ENCODE measurements at places on chromosomes 1 and 21.
A peak's percentile ranks its signal among the peaks of the same experiment; 100 is the strongest.

- DNase-seq = peak; percentile 7
Observed at GRCh38 chr1:154881820-154882535, 11.9 kb upstream of the KCNN3 start.

DNA sequence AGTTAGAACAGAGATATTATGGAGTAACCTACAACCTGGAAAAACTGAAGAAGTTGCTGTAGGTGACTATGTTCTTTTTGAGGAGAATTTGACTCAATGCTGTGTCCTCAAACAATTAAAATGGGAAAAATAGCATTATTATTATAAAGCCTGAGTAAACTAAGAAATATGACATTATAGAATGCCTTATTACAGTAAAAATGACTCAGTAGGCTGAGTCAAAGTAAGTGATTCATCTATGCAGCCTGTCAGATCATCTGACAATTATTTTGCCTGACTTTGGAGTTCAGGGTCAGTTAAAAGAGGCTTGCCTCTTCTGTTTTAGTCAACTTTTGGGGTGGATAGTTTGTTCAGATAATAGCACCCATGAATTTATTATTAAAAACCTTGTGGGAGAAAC lies 150.8 kb upstream of the PTGFR start:
- peak; percentile 51 for DNase-seq

GRCh38 chr1:46364612-46365011 lies 24.0 kb downstream of the NSUN4 start:
- DNase-seq = no peak

- no peak for DNase-seq
Observed at GRCh38 chr1:168654198-168654915, 74.6 kb downstream of the DPT start.

DNA sequence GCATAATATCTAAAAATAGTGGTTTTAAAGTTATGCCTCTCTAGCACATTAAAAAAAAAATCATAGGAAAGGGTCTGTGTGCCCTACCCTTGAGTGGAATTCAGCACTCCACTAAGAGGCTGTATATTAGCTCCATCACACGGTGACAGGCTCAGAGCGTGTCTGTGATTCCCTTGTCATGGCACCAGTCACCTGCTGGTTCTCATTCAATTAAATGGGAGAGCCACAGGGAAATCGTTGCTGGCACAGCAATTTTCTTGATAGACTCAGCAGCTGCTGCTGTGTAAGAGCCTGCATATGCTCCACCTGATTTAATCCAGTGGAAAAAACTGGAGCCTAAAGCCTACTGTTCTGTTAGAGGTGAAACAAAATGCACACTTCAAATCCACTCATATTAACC lies 9.5 kb downstream of the ATP6V1G3 start:
- DNase-seq = no peak

DNA sequence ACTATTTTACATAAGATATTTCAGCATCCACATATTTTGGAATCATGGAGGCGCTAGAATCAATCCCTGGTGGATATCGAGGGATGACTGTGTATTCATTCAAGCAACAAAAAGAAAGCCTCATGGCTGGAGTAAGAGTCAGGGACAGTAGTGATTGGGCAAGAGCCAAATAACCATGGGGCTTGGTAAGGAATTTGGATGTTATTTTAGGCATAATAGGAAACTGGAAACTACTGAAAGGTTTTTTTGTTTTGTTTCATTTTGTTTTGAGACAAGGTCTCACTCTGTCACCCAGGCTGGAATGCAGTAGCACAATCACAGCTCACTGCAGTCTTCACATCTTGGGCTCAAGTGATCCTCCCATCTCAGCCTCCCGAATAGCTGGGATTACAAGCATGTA lies 33.8 kb upstream of the EYA3 start:
- no peak for DNase-seq

DNA sequence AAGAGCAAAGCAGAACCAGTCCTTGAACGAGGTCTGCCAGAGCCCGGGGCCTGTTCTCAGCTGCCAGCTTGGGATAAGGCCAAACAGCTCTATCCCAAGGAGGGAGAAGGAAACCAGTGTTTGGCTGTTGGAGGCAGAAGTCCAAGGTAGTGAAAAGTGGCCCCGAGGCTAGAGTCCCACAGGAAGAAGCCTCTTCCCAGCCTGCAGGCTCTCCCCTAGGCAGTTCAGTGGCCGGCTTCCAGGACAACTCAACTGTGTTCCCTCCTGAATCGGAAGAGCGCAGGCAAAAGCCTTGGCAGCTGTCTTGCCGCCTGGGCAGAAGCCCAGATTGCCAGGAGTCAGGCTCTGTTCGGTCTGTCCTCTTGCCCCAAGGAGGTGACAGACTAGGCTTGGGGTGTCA lies 19.3 kb downstream of the QSOX1 start:
- DNase-seq = no peak

GRCh38 chr1:207342332-207342731 lies 20.9 kb downstream of the CD55 start:
- no peak for DNase-seq

DNA sequence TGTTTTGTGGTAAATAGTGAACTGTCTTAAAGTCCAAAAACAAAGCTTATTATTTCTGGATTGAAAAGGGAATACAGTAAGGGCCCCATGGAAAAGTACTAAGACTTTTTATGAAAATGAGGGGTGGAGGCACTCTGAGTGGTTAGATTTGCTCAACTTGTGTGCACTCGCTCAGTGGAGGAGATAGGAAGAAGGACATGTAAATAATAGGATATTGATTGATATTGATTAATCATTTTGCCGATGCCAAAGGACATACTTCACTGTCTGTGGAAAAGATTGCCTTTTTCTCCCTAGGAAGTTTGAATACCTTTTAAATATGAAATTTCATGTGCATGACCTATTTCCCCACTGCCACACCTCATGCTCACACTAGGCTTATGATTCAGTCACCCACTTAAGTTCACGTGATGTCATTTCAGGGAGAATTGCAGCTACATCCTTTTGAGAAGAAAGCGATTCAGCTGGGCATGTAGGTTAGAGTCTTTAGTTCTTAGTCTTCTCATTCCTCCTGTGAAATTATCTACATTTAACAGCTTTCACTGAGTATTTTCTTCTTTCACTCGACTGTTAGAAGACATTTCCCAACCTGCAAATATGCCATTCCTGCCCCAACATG lies 5.0 kb downstream of the MTR start:
- peak; percentile 11 for DNase-seq

DNA sequence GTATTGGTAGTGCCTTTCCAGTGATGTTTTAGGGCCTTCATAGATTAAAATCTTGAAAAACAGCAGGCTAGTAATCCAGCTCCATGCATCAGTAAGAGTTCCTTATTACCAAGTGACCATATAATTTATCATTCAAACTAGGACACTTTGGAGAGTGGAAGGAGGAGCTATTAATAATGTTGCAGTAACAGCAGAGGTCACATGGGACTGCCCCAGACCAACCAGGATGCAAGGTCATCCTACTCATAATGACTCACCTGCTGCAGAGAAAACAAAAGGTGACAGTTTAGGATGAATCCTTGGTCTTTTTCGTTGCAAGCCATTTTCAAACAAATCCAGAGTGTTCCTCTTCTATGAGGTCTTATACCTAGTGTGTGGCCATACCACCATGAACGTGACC lies 187.4 kb downstream of the NUF2 start:
- DNase-seq = no peak

GRCh38 chr1:45583264-45583665 lies 576 bp upstream of the NASP start:
- DNase-seq = peak; percentile 96

DNA sequence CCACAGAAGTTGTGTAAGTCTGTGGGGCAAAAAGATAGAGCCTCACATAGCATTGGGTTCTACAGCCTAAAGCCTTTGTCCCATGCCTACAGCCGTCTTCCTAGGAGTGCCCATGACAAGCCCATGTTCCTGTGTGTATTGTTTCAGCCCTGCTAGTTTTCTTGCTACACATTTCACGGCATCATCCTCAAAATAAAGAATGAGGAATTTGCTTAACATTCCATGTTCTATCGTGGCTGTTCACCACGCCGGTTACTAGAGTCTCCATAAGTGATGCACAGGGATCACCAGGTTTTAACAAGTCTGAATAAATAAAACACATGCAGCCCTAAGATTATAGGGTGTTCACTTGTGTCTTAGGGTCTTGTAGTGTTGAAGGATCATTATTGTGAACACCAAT lies 87.4 kb upstream of the NGF start:
- no peak for DNase-seq

GRCh38 chr1:201783572-201783971 lies 45.4 kb upstream of the IPO9 start:
- DNase-seq = no peak

GRCh38 chr1:215018555-215018954 lies 64.0 kb upstream of the KCNK2 start:
- no peak for DNase-seq

GRCh38 chr1:163298365-163298764 lies 23.4 kb upstream of the NUF2 start:
- no peak for DNase-seq

- no peak for DNase-seq
Observed at GRCh38 chr1:87853576-87854351, 525.1 kb downstream of the LMO4 start.

DNA sequence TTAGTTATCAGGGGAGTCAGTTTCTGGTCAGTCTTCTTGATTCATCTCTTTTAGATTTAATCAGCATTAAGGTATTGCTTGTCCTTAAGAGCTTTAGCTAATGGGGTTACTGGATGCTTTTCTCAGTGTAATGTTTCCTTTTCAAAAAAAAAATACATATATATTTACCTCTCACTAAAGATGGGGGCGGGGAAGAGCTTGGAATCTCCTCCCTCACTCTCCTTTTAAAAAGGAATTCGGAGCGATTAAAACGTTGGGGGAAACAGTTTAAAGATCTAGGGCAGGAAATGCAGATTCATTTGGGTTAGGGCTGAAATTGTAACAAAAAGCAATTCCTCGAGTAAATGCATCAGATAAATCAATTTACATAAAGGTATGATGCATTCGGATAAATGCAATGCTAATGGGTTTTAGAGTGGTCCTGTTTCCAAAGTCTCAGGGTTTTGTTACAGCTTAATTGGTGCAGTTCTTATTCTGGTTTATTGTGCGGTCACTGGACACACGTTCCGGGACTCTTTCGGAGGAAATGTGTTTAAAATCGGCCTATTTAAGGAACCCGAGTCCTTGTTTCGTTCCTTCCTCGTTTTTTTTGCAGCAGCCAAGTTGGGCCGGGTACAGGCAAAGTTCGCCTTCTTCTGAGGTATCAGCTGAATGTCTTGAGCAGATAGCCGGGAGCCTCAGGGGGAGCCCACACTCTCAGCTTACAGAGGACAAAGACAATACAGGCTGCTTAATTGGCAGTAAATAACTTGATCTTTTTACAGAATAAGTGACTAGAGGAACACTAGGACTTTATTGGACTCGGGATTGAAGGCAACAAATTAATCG lies 1.6 kb downstream of the LMO4 start:
- peak; percentile 19 for DNase-seq

- DNase-seq = no peak
Observed at GRCh38 chr1:96995351-96995750, 273.8 kb downstream of the PTBP2 start.

- no peak for DNase-seq
Observed at GRCh38 chr1:55212349-55213150, 2.6 kb downstream of the USP24 start.
